Kidney glomerular epithelial cell (primary cell): ENCODE measurements at places on chromosomes 4 and X.

- DNase-seq, result no peak
Observed at GRCh38 chr4:71287305-71287704, 51.5 kb upstream of the SLC4A4 start.

GRCh38 chr4:139553751-139554641, 2.0 kb downstream of the SETD7 start:
- DNase-seq, result no peak

DNA sequence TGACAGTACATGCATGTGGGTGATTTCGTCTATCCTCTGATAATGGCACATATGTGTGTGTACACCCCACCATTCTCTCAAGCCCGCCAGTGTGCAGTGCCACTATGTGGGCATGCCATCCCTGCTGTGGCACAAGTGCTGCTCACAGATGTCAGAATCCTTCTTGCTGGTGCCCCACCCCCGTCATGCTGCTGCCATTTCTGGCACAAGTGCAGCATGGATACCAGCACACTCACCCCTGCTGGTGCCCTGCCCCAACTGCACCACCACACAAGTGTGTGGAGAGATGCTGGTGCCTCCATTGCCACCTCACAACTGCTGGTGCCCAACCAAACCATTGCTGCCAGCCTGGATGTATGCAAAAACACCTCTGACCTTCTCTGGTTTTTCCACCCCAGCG, 1133.8 kb downstream of the TECRL start:
- DNase-seq, result no peak

- no peak for DNase-seq
Observed at GRCh38 chrX:118062048-118062789, 54.4 kb downstream of the KLHL13 start.

DNA sequence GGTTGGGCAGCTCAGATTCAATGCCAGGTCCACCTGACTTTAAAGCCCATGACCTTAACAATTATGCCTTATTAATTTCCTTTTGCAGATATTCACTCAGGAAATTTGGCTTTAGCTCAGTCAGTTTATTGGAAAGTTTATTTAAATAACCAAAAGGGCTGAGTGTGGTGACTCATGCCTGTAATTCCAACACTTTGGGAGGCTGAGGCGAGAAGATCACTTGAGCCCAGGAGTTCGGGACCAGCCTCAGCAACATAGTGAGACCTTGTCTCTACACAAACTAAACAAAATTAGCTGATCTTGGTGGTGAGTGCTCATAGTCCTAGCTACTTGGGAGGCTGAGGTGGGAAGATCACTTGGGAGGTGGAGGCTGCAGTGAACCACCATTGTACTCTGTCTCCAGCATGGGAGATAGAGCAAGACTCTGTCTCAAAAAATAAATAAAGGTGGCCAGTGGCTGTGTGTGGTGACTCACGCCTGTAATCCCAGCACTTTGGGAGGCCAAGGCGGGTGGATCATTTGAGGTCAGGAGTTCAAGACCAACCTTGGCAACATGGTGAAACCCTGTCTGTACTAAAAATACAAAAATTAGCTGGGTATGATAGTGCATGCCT, 43.3 kb downstream of the RHOH start:
- DNase-seq, result no peak

DNA sequence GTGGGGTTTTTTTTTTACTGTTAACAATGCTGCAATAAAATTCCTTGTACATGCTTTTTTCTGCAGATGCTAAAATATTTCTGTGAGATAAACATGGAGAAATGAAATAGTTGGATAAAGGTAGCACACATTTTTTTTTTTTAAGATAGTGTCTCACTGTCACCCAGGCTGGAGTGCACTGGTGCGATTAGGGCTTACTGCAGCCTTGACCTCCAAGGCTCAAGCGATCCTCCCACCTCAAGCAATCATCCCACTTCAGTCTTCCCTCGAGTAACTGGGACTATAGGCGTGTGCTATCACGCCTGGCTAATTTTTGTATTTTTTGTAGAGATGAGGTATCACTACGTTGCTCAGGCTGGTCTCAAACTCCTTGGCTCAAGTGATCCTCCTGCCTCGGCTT, 1.8 kb upstream of the HUWE1 start:
- DNase-seq, result no peak

DNA sequence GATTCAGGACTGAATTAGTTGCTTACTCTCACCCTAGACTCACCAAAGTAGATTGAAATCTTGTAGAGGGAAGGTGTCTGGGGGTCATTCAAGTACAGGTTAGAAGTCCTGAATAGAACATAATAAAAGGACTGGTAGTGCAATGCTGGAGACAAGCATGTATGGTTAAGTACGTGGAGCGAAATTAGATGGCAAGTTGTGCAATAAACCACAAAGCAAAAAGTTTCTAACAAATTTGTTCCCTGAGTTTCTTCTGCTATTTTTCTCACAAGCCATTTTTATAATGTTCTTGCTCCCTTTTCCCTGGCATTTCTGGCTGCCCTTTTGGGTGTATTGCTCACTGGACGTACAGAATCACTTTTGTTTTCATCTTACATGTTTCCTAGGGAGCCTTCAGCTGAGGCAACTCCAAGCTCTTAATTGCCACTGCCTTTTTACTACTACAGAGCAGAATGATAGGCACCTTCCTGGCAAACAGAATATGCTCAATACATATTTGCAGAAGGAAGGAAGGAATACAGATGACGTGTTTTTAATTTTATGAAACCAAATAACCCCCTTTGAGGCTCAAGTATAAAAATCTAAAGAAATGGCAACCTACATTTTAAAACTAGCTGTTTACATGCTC, 23.4 kb downstream of the LANCL3 start:
- no peak for DNase-seq

GRCh38 chr4:40281913-40282312, 53.2 kb upstream of the CHRNA9 start:
- no peak for DNase-seq

DNA sequence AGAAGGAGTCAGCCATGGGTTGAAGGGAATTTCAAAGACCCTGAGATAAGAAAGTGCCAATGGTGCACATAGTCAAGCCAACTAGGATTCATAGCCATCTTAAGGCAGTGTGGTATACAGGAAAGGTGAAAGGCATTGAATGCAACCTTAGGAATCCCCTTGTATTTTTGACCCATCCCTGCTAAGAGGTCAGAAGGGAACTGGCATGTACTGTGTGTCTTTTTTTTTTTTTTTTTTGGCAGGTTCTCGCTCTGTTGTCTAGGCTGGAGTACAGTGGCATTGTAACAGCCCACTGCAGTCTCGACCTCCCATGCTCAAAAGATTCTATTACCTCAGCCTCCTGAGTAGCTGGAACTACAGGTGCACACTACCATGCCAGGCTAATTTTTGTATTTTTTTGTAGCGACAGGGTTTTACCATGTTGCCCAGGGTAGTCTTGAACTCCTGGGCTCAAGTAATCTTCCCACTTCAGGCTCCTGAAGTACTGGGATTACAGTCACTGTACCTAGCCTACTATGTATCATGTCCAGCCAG, 40.8 kb downstream of the VSIG4 start:
- no peak for DNase-seq

GRCh38 chr4:184983672-184984356, 34.5 kb upstream of the HELT start:
- DNase-seq, result peak; percentile 69

DNA sequence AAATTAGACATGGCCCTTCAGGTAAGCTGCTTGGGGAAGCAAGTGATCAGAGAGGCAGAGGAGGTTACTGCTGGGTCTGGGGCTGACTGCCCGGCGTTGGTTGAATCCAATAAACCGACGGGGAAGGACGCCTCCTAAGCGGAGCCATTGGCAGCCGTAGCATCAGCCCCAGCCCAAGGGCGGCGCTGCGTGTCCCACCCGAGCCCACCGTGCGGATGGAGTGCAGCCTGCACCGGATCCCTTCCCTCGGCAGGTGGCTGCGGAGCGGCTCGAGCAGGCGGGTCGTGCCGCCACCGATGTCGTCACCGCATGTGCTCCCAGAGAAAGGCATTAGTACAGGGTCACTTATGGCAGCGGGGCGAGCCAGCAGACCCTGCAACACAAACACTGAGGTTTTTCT, 82.1 kb downstream of the ALPK1 start:
- no peak for DNase-seq

- no peak for DNase-seq
Observed at GRCh38 chrX:70434914-70435586, 9.6 kb upstream of the DLG3 start.

DNA sequence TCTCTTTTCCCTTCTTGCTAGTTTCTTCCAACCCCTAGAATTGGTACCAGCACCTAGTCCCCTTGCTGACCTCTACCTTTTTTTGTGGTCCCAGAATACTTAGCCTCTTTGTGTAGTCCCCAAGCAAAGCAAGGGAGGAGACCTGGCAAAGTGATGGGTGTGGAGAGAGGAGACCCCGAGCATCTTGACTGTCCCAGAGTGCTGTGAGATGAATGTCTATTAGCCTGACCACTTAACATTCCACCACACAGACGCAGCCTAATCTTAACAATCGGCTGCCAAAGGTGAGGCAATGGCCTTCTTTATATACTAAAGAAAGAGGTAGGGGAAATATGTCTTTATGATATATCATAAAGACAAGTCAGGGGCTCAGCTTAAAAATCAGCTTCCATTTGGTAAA, 55.9 kb downstream of the TRIM2 start:
- no peak for DNase-seq

DNA sequence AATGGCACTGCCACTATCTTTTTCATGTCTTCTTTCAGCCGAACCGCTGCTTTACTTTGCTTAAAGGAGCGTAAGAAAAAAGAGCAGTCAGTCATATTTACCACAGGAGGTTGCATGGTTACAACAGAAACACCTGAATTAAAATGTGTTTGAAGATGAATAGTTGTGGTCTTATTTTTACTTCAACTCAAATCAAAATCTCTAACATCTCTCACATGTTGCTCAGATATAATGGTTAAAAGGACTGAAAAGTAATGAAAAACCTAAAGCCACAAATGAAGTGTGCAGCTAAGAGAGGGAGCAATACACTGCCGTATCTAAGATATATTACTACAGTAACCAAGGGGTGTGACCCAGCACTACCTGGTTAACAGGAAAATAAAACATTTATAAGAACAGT, 27.4 kb downstream of the FAM13A start:
- DNase-seq, result no peak

- no peak for DNase-seq
Observed at GRCh38 chrX:148691456-148691855, 191.0 kb downstream of the AFF2 start.

- no peak for DNase-seq
Observed at GRCh38 chrX:17634542-17635207, 102.6 kb upstream of the SCML1 start.

DNA sequence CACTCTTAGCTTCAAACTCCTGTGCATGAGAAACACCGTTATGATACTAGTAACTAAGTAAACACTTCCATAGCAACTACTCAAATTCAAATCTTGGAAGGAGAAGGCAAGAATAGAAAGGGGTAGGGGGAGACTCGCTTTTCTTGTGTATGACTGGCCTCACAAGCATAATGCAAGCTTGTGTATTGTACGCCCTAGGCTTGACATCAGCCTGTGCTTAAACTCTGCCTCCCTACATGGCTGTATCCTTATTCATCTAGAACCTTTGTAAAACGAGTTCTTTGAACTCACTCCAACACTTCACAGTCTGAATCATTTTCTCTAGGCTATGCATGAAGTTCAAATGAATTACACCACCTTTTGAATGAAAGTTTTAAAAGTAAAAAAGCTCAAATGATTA, 1071.2 kb upstream of the ADGRL3 start:
- DNase-seq, result no peak

DNA sequence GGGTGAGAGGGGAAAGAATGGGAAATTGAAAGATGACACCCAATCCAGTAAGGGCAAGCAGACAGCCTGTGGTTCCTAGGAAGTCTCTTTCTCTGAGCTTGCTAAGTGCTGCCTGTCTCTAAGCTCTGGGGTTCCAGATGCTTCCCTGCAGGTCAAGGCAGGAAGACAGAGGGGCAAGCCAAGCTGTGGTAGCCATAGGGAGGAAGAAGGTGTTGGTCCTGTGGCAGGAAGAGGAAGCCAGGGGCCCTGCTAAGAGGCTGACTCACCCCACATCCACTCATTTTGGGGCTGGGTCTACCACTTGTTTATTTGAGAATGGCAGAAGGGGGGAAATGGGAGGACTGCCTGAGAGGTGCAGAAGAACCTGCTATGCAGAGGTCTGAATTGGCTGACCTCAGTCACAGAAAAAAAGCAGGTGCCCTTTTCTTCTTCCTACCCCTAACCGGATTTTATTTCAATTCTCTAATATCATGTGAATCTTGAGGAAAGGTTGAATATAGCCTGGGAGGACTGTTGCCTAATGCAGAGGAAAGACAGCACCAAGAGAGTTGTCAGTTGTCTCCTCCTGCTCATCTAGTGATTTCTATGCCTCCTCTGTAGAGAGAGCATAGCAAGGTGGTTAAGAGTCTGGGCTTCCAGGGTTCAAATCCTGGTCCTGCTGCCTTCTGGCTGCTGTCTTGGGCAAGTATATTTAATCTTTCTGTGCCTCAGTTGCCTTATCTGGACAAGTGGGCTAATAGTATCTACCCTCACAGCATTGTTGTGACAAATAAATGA, 27.4 kb downstream of the HOPX start:
- DNase-seq, result no peak

GRCh38 chr4:127995776-127996175, 30.6 kb downstream of the ABHD18 start:
- DNase-seq, result no peak

DNA sequence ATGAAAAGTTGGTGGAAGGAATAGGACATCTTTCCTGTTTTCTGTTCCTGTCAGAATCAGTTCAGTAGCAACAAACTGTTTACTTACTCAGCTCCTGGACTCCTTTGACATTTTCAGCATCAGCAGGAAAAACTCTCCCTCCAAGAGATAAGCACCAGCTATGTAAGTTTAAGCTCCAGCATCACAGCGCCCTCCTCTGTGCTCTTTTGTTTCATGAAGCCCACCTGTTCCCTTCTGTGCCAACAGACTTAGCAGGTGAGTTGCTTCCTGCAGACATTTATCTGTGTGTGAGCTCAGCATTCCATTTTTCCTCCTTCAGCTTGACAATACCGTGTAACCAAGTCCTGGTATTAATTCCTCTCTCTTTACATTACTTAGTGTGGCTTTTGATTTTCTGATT, 644.1 kb upstream of the AGA start:
- DNase-seq, result no peak

- DNase-seq, result peak; percentile 32
Observed at GRCh38 chr4:15682242-15683142, 865 bp downstream of the FAM200B start.

DNA sequence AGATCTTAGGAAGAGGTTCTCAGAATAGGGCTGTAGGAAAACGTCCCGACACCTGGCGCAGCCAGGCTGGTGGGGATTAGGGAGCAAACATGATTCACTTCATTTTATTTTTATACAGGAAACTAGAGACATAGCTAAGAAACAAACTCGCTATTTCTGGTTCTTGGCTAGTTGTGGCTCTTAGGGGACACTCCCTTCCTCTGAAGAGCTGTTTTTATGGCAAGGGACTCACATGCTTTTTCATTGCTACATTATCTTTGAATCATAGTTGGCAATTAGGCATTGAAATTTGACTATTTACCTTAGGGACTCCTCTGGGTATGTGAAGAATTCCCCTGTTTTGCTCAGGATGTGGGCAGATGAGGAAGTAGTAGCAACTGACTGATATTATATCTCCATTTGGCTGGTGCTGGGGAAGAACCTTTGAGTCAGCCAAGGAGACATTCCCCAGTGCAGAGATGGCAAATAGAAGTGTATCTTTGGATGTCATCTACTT, 174.5 kb downstream of the SMIM20 start:
- no peak for DNase-seq

- peak; percentile 0 for DNase-seq
Observed at GRCh38 chrX:101462892-101463291, 22.4 kb upstream of the ARMCX4 start.

GRCh38 chrX:153372949-153373348, 28.2 kb downstream of the PNMA6E start:
- DNase-seq, result no peak

- no peak for DNase-seq
Observed at GRCh38 chr4:145493166-145493565, 11.5 kb downstream of the SMAD1 start.
